ENCODE measurements at places on chromosomes 3 and 15.

DNA sequence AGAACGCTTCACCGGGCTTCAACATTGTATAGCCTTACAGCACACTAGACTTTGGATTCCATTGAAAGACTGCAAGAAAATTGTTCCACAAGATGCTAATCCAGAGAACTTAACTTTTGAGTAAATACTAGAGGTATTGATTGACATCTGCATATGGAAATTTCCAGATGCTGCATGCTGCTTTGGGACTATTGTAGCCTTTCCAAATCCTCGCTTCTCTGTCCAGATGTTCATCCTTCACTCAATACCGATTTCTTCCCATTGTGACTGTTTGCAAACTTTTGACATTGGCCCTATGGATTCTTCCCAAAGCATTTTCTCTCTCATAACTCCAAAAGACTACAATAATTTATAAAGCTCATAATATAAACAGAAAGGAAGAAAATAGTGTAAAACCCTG lies 41.4 kb downstream of the COL6A6 start:
- no peak for DNase-seq

GRCh38 chr3:15538345-15538744 lies 16.8 kb upstream of the COLQ start:
- DNase-seq, result no peak

- no peak for DNase-seq
Observed at GRCh38 chr15:56261854-56262509, 18.3 kb upstream of the RFX7 start.

DNA sequence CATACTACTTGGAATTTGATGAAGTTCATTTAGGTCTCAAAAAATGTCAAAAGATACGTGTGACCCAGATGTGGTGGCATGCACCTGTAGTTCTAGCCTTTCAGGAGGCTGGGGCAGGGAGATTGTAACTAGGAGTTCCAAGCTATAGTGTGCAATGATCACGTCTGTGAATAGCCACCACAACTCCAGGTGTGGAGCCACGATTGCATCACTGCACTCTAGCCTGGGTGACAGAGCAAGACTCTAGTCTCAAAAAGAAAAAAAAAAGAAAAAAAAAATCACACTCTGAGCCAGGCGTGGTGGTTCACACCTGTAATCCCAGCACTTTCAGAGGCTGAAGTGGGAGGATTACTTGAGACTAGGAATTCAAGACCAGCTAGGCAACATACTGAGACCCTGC lies 14.2 kb downstream of the MAP4 start:
- no peak for DNase-seq

DNA sequence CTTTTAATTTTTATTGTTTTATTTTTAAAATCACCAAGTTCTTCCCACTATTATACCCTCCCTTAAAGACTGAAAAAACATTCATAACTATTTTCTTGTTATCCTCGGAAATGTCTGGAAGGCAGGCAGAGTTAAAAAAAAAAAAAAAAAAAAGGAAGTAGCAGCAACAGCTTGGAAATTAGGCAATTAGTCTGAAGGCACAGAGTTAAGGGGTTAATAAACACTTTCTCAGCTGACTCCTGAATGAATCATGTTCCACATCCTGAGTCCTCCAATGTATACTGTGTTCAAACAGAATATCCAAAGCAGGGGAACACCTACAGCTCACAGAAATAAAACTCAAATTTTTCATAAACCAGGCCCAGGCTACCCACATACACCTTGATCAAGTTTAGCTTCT lies 5.8 kb downstream of the HEXA start:
- DNase-seq, result no peak

GRCh38 chr3:192817053-192817452 lies 89.7 kb upstream of the FGF12 start:
- DNase-seq, result no peak

DNA sequence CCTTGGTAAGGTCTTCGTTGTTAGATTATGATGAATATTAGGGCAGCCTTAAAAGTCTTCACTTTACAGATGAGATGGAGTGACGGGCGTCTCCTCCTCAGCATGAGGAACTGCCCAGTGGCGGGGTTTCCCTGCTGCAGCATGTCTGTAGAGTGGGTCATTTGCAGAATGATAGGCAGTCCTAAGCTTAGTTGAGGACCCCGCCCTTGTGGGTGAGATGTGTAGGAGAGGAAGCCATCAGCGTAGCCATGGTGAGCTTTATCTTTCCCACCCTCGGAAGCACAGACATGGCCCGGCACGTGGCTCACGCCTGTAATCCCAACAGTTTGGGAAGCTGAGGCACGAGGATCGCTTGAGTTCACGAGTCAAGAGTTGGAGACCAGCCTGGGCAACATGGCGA lies 877 bp downstream of the NIT2 start:
- no peak for DNase-seq

DNA sequence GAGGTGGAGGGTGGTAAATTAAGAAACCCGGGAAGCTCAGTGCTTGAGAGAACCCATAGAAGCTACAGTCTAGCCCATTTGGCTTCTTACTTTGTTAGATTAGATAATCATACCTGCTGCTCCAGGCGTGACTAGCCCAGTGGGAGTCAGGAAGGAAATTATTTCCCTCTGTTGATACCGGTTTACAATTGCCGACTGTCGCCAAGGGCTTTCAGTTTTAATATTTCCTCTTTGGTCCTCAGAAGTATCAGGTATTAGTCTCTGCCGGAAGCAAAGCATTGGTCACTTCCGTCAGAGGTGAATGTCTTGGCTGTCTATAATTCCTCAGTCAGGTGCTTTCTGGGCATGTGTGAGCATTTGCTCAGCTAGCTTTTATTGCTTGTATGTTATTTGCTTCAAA lies 75.2 kb downstream of the LPP start:
- no peak for DNase-seq

DNA sequence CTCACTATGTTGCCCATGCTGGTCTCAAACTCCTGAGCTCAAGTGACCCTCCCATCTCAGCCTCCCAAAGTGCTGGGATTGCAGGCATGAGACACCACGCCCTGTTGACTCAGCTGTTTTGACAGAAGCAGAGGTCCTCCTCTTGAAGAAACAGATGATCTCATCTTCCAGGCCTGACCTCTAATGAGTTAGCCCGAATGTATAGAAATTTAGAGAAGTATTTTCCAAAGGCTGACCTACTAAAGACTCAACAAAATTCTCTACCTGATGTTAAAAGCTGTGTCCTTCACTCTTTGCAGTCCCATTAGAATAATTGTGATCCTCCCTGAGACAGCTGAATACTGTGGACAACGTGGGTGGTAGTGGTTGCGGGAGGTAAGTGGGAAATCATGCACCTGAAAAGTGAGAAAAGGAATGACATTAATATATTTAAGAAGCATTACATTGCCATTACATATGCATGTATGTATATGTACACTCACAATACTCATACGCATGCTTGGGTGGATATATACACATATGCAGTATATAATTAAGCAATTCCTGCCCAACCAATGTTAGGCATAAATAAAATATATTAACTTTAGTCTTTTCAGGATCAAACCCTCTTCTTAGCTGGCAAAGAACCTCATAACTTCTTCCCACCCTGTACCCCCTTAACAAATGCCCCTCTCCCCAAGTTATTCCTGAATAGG lies 204.6 kb upstream of the NR2F2 start:
- no peak for DNase-seq

GRCh38 chr15:88090481-88091011 lies 166.0 kb downstream of the NTRK3 start:
- DNase-seq, result no peak

DNA sequence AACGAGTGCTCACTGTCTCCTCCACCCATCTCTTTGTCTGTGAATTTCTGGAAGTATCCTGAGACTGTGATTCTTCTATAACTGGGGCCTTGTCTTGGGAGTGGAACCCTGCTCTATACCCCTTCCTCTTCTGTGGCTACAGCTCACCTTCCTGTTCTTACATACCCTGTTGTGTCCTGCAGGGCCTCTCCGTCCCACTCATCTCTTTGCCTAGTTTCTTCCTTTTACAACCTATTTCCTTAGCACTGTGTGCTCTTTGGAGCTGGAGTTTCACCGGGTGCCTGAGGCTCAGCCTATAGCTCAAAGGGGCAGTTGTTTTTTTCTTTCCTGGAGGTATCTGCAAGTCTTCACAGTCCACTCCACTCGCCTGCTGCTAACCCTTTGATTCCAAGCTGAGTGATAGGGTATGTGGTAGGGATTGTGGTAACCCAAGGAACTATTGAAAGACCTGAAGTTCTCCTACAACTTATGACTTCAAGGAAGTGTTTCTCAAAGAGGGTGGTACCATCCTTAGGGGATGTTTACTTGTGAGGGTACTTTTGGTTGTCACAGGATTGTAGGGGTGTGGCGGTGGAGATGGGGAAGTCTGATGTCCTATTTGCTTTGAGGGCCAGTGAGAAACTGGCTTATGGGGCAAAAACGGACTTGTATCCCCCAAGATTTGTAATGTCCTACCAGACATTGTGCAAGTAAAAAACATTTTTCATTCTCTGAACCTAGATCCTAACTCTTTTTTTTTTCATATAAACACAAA lies 66.6 kb upstream of the ARL8B start:
- no peak for DNase-seq

- DNase-seq, result no peak
Observed at GRCh38 chr3:107211608-107212007, 165.6 kb upstream of the CCDC54 start.

GRCh38 chr3:129442947-129443346 lies 2.9 kb downstream of the IFT122 start:
- DNase-seq, result no peak

DNA sequence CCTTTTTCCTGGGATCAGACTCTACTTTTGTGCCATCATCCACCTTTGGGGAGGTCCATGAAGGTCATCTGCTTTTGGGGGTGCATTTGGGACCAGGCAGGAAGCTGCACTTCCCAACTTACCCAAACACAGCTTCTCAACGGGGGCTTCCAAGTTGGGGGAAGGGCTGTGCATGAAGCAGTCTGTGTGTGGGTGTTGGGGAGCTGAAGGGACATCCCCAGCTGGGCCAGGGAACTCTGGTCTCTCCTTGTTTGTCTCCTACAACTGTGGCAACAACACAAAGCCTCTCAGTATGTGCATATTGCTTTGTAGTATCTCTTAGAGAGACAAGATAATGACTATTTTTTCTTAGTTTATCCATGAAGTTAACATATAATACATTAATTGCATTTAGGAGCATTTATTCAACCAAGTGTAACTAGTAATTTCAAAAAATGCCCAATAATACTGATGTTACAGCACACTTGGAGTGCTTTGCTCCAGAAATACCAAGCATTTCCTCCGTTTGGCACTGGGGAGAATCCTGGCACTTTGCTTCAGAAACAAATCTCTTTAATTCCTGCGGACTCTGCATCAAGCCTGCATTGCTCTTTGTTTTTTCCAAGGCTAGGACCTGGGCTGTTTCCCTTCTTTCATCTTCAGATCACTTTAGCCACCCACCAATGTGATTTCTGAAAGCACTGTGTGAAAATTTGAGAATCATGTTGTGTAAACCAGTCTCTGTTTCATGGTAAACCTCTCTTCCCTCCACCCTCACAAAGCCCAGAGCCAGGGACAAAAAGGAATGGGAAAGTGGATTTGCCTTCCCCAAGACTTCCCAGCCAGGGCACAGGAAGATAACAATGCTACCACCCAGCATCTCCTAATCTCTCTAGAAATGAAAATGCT lies 126.2 kb upstream of the PFN2 start:
- DNase-seq, result no peak

DNA sequence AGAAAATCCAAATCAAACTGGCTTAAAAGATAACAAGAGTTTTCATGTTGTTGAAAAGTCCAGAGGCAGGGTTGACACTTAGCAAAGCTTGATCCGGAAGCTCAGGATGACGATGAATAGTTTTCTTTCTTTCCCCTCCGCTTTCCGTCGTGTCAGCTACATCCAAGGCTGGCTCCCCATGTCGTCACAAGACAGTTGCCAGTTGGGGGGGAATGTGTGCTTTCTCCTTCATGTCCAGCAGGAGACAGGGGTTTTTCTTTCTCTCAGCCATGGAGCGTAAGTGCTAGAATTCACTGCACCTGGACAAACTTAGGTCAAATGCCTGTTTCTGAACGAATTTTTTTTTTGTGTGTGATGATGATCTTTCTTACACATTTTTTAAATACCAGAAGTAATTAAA lies 273.8 kb upstream of the RGMA start:
- DNase-seq, result no peak

GRCh38 chr3:101950510-101950909 lies 101.2 kb downstream of the NFKBIZ start:
- no peak for DNase-seq

GRCh38 chr15:44094781-44095180 lies 100.3 kb downstream of the FRMD5 start:
- DNase-seq, result no peak

- DNase-seq, result no peak
Observed at GRCh38 chr3:52065264-52065756, 8.9 kb upstream of the DUSP7 start.

DNA sequence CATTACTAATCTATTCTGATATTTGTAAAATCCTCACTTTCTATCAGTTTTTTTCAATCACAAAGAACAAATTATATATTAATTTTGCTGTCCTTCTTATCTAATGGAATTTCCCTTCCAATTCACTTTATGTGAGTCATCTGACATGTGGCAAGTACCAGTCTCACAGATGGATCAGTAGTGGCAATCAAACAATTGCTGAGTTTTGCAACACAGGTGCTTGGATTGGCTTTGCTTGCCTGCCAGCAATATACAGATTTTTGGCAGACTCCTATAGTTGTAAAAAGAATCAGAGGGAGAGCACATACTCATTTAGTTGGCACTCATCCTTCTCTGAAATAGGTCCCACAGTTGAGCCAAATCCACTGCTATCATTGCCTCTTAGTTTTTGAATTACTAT lies 83.7 kb downstream of the BCHE start:
- no peak for DNase-seq

DNA sequence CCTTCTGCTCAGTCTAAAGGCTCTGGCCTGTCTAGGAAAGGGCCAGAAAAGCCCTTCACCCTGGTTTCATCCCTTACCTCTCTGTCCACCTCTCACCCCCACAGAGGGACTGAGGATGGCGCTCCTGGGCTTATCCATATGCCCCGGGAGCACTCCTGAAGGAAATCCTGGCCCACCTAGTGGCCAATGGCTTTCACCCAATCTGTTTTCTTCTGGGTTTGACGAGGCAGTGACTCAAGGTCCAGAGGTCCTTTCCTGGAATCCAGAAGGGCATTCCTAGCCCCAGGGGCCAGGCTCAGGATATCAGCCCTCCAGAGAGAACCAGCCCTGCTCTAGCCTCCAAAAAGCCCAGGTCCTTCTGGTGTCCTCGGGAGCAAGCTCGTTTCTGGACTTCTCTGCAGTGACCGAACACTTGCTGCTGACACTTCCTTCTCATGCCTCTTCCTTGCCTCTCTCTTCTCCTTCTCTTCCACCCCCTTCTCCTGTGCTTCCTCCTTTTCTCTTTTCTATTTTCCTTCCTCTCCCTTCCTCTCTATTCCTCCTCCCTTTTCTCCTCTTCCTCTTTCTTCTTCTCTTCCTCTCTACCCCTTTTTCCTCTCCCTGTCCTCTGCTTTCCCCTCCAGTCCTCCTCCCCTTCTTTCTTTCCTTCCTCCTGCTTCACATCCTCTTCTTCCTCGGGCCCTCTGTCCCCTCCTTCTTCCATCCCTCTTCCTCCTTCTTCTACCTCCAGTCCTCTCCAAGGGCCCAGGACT lies 59.6 kb downstream of the RHCG start:
- no peak for DNase-seq

DNA sequence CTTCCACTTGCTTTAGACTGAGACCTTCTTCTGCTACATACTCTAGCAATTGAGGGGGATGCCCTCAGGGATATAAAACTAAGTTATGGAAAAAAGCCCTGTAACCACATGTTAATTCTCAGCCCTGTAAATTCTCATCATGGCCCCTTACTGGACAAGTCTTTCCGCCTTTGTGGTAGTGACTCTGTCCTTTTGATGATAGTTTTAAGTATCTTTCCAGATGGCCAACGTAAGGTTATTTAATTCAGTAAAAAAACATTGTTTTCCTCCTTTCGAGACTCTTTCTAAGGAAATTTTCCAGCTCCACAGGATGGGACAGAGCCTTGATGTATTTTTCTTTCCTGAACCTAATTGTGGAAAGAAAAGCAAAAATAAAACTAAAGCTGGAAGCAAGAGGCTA lies 25.3 kb upstream of the TM4SF4 start:
- no peak for DNase-seq

All from activated CD4-positive, alpha-beta T cell treated with anti-CD3 and anti-CD28 coated beads for 24 hours (primary cell).